RPMI7951 (cell line): ENCODE measurements at places on chromosomes 5 and 9.

DNA sequence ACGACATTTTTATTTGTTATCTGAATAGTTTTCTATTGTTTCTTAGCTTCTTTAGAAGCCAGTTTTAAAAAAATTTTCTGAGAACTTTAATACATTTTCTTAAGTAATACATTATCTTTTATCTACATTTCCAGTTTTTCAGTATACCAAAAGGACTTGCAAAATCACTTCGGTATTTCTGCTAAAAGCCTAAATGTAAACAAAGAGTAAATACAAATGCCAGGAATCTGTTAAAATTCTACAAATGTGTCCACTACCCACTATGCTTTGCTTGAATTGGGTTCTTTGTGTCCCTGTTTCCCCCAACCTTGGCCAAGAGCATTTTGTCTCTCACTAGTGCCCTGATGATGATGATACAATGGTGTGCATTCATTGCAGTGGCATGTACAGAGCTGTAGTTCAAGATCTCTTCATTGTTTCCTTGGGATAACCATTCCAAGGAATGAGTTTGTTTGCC lies 611.2 kb downstream of the NR2F1-AS1 start:
- peak; percentile 42 for DNase-seq

DNA sequence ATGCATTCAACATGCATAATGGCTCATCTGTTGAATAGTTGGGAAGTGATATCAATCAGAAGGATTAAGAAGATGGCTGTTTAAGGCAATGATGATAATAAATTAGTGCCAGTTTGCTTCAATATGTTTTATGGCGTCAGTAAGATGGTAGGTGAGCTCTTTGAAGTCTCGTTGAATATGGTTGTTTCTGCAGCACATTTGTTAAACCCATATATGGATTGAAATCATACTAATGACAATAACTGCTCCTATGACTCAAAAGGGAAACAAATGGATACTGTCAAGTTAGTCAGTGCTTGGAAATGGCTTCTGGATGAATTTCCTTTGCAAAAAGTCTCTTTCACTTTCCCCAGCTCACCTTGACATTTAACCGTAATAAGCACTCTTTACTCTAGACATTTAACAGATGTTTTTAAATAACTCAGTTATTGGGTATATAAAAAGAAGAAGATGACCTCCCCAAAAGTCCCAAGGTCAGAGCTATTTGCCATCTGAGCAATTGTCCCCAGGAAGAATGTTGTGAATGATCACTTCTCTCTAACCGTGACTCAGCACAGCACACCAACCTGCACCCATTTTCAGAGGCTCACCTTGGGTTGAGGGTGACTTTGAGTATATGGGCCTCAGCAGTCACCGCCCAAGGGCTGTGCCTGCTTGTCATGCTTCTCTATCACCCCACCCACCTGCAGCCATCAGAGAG lies 133.4 kb downstream of the GRIA1 start:
- peak; percentile 13 for DNase-seq

GRCh38 chr5:66197764-66198405 lies 53.8 kb downstream of the SREK1 start:
- no peak for DNase-seq

- DNase-seq = no peak
These were observed 108.8 kb upstream of the LPAR1 start for GRCh38 chr9:111147041-111147440.

DNA sequence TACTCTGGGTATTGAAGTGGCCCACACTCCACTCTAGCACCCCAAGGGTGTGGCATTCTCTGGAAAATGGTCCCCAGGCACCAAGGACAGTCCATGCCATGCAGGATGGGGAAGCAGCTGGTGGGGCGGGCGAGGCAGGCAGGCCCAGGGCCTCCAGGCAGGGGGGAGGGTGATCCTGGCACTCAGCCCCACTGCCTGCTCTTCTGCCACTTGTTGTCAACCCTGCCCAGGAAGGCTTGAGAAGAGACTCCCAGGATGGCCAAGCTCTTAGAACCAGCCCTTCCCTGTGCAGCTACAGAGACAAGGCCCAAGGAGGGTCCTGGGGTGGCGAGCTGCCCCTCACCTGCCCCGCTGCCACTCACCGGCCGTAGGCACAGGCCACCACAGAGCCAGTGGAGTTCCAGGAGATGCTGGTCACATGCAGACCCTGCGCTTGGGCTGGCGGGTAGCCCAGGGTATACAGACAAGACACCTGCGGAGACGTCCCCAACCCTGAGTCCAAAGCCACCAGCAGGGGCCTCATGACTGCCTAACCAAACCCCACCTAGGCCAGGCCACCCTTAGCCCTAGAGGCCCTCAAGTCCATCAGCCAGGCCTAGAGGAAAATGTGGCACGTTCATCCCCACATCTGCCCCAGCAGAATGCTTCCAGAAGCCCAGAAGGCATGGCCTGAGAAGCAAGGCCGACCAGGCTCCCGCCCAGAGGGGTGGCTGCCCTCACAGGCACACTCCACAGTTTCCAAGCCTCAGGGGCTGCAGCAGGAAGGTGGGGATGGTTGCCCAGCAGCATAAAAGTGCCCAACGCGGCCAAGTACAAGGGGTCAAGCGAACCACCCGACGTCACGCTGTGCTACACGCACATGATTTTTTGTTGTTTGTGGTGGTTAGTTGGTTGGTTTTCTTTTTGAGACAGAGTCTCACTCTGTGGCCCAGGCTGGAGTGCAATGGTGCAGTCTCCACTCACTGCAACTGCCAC lies 19.8 kb downstream of the DYNC2I2 start:
- DNase-seq = peak; percentile 34
